Stimulated activated memory B cell treated with anti-CD40 and anti-IgM and Interleukin-4, amounts not matched to agents 10 μg/mL and 1 μg/mL and 100 μg/mL, for 72 hours (primary cell): ENCODE measurements at places on chromosomes 5 and 9.
A peak's percentile ranks its signal among the peaks of the same experiment; 100 is the strongest.

GRCh38 chr5:135246923-135247795, 151.9 kb downstream of the MACROH2A1 start:
- no peak for ATAC-seq

DNA sequence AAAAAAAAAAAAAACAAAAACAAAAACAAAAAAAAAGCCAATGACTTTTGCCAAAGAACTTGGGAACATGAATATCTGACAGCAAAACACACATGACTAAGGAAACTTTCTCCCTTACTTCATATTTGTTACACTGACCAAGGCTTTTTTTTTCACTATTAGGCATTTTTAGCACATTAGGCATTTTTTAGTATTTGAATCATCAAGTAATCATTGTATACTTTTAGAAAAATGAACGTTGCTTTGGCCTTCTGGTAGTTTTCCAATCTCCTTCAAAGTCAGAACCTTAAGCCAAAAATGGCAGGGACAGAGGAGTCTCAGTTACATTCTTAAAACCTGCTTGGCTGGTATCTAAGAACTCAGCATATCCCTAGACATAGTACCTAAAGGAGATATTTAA, 19.3 kb downstream of the NREP start:
- no peak for ATAC-seq

- no peak for ATAC-seq
Measured at GRCh38 chr5:77168879-77169244, 41.6 kb upstream of the PDE8B start.

GRCh38 chr5:96023518-96023917, 61.9 kb upstream of the ELL2 start:
- ATAC-seq = no peak

- ATAC-seq = no peak
Measured at GRCh38 chr5:68433526-68433922, 218.0 kb downstream of the PIK3R1 start.

DNA sequence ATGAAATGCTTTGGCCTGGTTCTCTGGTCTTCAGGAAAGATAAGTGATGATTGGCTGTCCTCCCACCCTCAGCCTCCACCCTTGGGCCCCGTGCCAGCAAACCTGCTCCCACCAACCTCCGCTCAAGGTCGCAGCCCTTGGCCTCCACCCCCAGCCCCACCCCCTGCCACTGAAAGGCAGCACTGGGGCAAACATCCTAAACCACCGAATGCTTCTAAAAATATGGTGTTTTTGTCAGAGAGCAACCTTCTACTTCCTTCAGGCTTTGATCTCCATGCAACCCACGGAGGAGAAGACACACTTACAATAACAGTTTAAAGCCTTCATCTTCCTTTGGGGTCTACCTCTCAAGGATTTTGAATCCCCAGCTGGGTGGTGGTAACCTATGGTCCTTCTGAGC, 24.0 kb upstream of the TCF7 start:
- ATAC-seq = peak; percentile 24

DNA sequence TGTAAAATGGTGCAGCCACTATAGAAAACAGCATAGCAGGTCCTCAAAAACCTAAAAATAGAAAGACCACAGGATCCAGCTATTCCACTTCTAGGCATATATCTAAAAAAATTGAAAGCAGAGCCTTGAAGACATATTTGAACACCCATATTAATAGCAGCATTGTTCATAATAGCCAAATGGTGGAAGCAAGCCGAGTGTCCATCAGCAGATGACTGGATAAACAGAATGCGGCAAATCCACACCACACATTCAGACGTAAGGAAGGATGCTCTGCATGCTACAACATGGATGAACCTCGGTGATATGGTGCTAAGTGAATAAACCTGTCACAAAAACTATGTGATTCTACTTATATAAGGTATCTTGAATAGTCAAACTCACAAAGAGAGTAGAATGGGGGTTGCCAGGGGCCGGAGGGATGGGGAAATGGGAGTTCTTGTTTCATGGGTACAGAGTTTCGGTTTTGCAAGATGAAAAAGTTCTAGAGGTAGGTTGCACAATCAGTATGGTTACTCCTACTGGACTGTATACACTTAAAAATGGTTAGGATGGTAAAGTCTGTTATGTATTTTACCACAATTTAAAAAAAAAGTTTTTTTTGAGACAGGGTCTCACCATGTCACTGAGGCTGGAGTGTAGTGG, 17.1 kb upstream of the HSD17B3 start:
- ATAC-seq = no peak

GRCh38 chr5:67897980-67898379, 317.6 kb upstream of the PIK3R1 start:
- no peak for ATAC-seq

GRCh38 chr5:144100702-144101101, 69.8 kb downstream of the YIPF5 start:
- ATAC-seq = no peak

DNA sequence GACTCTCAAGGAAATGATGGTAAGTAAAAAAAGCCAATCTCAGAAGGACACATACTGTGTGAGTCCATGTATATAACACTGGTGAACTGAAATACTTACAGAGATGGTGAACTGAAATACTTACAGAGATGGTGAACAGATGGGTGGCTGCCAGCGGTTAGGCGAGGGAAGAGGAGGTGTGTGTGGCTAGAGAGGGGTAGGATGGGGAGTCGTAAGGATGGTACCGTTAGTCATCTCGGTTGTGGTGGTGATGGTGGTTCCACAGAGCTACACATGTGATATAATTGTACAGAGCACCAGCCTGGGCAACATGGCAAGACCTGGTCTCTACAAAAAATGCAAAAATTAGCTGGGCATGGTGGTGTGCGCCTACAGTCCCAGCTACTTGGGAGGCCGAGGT, 113.6 kb upstream of the RAPGEF1 start:
- no peak for ATAC-seq

DNA sequence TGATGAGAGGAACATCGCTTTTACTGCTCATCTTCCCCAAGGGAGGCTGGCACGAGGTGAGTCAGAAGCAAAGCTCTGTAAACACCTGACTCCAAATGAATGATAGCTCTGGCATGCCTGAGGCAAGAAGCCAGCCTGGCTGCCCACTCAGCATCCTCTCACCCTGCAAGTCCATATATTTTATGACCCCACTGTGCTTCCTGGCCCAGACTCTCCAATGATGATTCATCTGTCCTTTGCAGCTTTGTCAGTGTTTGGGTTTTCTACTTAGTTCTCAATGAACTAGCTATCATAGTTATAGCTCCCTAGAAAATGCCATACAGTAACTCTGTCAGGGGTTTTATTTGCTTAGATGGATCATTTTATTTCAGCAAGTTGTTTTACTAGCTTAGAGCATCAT, 52.1 kb upstream of the FSTL4 start:
- ATAC-seq = no peak

DNA sequence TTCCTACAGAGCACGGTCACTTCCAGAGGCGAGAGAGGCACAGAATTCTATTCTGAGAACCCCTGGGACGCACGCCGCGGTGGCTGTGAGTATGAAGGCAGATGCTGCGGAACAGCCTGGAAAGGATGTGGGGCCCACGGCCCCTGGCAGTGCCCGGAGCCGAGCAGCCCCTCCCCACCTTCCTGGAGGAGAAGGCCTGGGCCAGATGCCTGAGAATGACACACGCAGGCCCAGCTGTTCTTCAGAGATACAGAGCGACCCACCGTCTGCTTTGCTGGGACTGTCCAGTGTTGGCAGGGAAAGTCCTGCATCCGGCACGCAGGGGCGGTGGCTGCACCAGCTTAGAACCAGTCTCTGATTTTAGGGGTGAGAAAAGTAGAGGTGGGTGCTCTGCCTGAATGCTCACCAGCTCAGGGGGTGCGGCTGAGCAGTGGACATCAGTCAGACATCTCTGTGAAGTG, 116.7 kb upstream of the LPCAT1 start:
- ATAC-seq = no peak

GRCh38 chr5:10676224-10676623, 84.8 kb downstream of the DAP start:
- no peak for ATAC-seq

- no peak for ATAC-seq
Measured at GRCh38 chr5:94391996-94392395, 226.4 kb downstream of the KIAA0825 start.

- ATAC-seq = no peak
Measured at GRCh38 chr5:37557734-37558293, 178.7 kb downstream of the WDR70 start.

- no peak for ATAC-seq
Measured at GRCh38 chr9:134225186-134225585, 60.8 kb upstream of the RNU6ATAC start.

DNA sequence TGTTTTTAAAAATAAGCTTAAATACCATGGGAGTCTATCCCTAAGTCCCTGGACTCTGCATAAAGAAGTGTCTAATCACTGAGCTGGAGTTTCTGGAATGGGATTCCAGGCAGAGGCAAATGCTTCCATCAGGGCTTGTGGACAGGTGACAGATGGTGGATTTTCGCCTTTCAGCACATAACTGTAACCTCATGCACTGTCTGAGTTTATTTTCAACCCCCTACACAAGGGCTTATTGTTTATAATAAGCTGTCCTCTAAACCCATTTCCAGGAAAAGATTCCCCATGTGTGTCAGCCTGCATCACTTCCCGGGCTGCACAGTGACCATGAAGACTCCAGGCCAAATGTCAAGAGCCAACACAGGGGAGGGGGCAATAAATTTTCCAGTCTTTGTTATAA, 264.0 kb downstream of the PIK3R1 start:
- no peak for ATAC-seq

- ATAC-seq = no peak
Measured at GRCh38 chr9:38389313-38389712, 3.2 kb upstream of the ALDH1B1 start.

GRCh38 chr9:123924727-123925126, 5.2 kb downstream of the DENND1A start:
- no peak for ATAC-seq

GRCh38 chr5:657570-657969, 35.6 kb downstream of the TPPP start:
- no peak for ATAC-seq

DNA sequence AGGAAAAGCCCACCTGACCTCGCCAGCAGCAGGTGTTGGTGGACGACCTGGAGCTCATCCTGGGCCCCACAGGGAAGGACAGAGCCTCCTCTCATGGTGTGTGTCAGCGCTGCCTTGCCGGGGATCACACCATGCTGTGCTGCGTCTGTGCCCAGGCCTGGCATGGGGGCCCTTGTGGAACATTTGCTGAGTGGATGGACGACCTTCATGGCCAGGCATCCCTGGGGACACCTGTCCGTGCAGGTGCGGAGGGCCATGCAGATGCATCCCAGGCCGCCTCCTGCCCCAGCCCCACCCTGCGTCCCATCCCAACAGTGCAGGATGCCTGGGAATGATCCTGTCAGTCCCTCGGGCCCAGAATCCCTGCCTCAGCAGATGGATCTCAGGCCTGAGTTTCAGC, 73.8 kb downstream of the NEK6 start:
- no peak for ATAC-seq

DNA sequence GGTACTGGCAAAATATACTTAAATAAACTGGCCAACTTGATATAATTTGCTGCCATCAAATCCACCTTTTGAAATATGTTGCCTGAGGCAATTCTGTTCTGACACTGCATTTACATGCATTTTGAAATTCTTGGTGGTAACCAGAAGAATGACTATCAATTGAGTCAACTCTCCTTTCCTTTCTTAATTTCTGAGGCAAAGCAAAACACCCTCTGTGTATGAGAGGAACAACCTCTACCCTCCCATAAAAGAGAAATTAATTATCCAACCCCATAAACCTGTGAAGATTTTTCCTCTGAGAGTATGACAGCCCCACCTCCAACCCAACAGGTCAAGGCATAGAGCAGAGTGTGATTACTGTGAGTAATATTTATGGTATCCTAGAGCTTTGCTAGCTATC, 286.8 kb downstream of the NR2F1-AS1 start:
- no peak for ATAC-seq

DNA sequence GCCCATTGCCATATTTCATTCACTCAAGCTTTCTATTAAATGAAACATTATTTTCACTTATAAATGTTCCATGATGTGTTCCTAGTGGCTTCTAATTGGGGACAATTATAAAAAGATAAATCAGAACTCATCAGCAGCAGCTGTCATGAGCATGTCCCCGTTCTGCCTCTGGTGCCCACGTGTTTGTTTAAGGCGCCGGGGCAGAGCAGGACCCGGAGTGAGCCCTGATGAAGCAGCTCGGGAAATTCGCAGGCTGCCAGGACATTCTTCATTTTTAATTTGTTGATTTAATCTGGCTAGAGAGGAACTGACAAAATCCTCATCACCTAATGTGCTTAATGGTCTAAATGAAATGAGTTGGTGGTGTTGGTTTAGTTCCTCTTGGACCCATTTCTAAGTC, 475.0 kb downstream of the CTNND2 start:
- no peak for ATAC-seq

DNA sequence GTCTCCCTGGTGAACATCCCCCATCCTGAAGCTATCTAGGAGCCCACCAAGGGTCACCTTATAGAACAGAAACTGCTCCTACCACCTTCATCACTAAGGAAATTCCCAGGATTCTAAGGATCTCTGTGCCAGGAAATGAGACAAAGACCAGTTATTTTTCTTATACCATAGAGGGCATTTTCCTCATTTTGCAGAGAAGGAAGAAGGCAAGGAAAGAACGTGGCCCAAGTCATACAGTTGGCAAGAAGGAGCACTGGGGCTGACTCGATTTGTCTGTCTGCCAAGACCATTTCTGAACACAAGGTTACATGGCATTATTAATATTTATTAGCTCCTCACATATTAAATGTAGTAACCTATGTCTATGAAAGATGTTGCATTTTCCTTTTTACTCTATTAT, 49.6 kb upstream of the TNFSF15 start:
- ATAC-seq = no peak

DNA sequence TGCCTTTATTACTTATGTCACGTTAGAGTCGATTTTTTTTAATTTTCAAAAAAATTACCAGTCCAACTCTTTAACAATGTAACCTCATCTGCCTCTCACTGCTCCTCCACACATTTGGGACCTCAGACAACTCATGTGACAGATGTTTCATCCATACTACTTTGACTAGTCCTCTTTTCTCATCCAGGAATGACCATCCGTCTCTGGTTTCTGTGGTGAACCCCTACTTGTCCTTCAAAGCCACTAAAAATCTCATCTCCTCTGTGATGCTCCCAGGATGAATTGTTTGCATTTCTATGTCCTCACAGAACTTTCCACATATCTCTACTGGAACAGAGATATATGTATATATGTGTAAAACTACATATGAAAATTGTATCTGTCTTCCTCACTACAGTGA, 149.8 kb upstream of the ZNF462 start:
- no peak for ATAC-seq

DNA sequence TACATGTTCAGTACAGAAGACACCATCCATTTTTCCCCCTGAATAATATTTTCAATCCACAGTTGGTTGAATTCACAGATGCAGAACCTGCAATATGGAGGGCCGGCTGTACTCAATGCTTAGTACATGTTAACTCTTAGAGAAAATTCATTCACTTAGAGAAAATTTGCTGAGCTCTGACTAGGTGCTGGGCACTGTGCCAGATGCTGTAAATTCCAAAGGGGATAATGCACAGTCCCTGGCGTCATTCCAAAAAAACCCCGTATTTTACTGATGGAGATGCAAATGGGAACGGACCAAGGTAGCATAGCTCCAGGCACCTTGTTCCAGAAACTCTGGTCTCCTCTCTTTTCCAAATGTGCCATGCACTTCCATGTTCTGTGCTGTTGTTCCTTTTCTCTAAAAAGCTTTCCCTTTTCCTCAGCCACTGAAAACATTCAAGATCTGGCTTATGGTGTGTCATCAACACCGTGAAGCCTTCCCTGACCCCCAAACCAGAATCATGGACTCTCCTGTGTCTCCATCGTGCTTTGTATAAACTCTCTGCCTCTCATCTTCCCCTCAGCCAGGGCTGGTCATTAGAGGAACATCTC, 55.7 kb upstream of the COL15A1 start:
- no peak for ATAC-seq
